ENCODE measurements at places on chromosomes 6 and 20. TPM values are rescaled to one million over a fixed set of nuclear protein-coding genes. Genes with fewer than 3 reads are reported as not detected.
A peak's percentile ranks its signal among the peaks of the same experiment; 100 is the strongest.

Gene PLA2G7
- total RNA-seq, result not detected

Gene ADGRG6
- total RNA-seq, result 0.25 TPM

Gene PARD6B
- 6.8 TPM for total RNA-seq

Gene BMP6
- 0.45 TPM for total RNA-seq

Gene EBF4
- total RNA-seq, result 2.3 TPM

DNA sequence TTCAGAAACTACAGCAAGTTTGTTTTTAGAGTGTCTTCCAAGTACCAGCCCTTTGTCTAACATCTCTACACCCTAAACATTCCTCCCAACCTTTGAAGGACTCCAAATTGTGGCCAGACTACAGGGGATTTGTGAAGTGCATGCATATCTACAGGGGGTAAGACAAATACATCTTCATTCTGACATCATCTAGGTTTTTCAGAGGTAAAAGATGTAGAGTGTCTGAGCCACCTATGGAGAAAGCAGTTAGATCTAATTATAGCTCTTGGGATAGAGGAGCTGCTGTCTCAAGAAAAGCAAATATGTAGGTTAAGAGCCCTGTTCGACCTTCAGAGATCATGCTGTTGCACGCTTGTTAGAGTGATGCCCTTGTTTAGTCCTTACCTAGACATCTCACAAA is 617.7 kb upstream of the AGPAT4 start:
- no peaks in the 10 kb centered on the region for H3K27me3 ChIP-seq
- no peaks in the 10 kb centered on the region for H3K4me1 ChIP-seq
- DNase-seq, result no peak
- H3K4me3 ChIP-seq, result no peak overlapping the region

DNA sequence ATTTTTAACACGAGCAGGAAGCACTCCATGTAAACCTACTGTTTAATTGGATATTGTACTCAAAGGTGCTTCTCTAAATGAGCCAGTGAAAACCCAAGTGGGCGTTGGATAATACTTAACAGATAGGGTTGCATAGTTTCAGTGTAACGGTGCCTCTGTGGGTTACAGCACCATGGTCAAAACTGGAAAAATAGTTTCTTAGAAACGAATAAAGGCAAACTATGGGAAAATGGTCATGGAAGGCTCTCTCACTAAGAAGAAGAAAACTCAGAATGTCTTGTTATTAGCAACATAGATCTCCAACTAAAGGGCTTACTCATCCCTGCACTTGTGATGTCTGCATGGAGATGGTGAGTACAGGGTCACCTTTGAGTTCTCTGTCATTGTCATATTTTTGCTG is 59.1 kb upstream of the NEDD9 start:
- DNase-seq, result no peak
- H3K27ac ChIP-seq, result no peak overlapping the region
- peaks cover 4% of the 10 kb centered on the region for H3K4me1 ChIP-seq
- H3K4me3 ChIP-seq, result no peak overlapping the region

DNA sequence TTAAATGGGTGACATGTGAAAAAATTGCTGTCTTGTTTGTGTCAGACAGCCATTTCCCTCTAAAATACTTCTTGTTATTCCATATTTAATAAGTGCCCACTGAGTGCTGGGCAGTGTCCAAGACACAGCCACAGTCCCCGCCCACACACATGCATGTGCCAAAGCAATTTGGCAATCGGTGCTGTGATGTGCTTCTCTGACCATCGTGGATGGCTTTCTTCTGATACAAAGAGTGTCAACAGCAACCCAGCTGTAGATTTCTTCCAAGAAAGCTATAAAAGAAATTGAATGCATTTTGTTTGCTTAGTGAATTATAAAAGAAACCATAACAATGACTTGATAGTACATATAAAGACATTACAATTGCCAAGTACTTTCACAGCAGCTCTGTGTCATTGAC is 140.5 kb upstream of the ATXN1 start:
- no peaks in the 10 kb centered on the region for H3K4me1 ChIP-seq
- H3K27me3 ChIP-seq, result peaks cover 56% of the 10 kb centered on the region
- no peak overlapping the region for H3K27ac ChIP-seq
- DNase-seq, result no peak

DNA sequence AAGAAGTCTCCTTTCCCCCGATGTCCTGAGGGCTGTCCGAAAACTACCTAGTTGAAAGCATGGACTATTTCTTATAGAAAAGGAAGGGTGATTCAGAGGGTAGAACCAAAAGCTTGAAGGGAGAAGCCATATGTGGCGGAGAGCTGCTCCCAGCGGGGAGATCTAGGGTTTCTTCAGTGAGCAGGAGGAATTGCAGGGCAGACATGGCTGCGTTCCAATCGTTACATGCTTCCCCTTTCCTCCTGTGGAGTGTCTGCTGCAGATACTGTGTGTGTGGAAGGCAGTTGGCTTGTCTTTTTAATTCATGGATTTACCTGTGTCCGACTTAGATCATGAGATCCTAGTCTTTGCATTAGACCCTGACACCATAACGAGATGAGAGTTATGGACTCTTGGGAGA is 799.5 kb downstream of the QKI start:
- H3K27me3 ChIP-seq, result peaks cover 6% of the 10 kb centered on the region
- no peaks in the 10 kb centered on the region for H3K4me1 ChIP-seq
- H3K4me3 ChIP-seq, result no peak overlapping the region
- no peak overlapping the region for H3K27ac ChIP-seq
- no peak for DNase-seq

GRCh38 chr6:29641430-29642148 is 8.6 kb upstream of the GABBR1 start:
- no peaks in the 10 kb centered on the region for H3K36me3 ChIP-seq
- no peak for DNase-seq
- H3K4me3 ChIP-seq, result peak overlapping the region; percentile 82
- H3K27ac ChIP-seq, result peak overlapping the region; percentile 85

GRCh38 chr6:13338038-13338437 is 9.7 kb upstream of the TBC1D7 start:
- peaks cover 10% of the 10 kb centered on the region for H3K27me3 ChIP-seq
- no peak overlapping the region for H3K27ac ChIP-seq
- no peak for DNase-seq
- no peaks in the 10 kb centered on the region for H3K36me3 ChIP-seq
- peaks cover 6% of the 10 kb centered on the region for H3K4me1 ChIP-seq

DNA sequence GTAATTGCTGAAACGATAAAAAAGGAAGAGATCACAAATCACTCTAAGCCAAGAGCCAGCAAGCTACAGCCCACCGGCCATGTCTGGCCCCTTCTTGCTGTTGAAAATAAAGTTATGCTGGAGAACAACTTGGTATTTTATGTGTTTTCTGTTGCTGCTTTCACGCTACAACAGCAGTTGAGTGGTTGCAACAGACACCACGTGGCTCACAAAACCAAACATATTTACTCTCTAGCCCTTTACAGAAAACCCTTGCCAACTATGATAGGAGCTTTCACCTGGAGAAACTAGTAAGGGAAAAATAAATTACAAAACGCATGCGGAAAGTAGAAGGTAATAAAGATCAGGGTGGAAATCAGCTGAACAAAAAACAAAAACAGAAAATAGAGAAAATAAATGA is 41.1 kb upstream of the SLCO4A1 start:
- peaks cover 22% of the 10 kb centered on the region for H3K4me1 ChIP-seq
- H3K27me3 ChIP-seq, result peaks cover 31% of the 10 kb centered on the region
- DNase-seq, result no peak
- no peaks in the 10 kb centered on the region for H3K36me3 ChIP-seq
- H3K27ac ChIP-seq, result no peak overlapping the region

- no peak overlapping the region for H3K27ac ChIP-seq
- no peaks in the 10 kb centered on the region for H3K4me1 ChIP-seq
- H3K4me3 ChIP-seq, result no peak overlapping the region
- H3K27me3 ChIP-seq, result no peaks in the 10 kb centered on the region
Observed at GRCh38 chr20:23596579-23597250, 9.0 kb downstream of the CST9 start.

DNA sequence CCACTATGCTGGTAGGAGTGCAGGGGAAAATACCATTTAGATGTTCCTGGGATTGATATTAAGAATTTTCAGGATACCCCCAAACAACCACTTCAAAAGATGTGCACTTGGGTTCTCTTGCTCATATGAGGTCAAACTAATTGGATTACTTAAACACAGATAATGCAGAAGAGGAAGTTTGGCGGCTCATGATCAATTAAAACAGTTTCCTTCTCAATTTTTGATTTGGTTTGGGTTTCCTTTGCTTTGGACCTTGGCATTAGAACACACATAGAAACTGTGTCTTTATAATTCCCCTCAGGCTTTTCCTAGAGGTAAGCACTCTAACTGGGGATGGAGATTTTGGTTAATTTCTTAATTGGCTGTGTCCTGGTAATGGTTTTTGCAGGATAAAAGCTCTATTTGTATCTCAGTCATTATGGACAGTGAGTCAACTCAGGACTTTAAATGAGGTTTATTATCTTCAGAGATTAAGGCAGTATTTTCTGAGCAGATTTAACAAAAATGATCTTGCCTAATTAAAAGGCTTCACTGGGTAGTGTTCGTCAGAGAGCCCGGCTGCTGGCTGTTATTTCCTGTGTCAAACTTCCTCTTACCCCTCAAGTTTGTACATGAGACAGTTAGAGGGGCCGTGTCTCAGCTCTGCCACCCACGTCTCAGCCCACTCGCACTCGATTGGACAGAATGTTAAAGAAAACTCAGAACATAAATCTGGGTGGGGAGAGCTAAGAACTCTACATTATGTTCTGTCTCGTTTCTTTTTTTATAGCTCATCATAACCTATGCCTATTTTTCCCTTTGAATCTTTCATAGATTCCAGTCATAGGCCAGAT is 50.3 kb upstream of the PREP start:
- peaks cover 1% of the 10 kb centered on the region for H3K36me3 ChIP-seq

DNA sequence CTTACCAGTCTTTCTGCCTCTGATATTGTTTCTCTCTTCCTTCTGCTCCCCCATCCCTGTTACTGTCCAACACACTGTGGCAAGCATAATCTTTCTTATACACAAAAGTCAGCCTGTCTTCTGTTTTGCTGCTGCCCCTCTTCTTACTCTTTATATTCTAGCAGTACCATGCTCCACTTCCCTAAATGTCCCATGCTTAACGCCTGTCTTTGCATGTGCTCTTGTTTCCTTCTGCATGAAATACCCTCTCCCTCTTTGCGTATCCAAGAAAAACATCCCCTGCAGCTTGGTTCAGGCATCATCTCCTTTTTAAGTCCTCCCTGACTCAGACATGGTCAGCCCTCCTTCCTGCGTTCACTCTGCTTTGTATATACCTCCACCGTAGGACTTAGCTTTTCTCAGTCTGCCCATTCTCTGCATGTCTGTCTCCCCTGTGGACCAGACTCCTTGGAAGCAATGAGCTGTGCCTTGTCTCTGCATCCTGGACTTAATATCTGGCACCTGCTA is 103.9 kb downstream of the CTNNBL1 start:
- no peak overlapping the region for H3K27ac ChIP-seq
- no peak for DNase-seq
- H3K27me3 ChIP-seq, result no peaks in the 10 kb centered on the region
- no peaks in the 10 kb centered on the region for H3K4me1 ChIP-seq
- H3K36me3 ChIP-seq, result peaks cover 16% of the 10 kb centered on the region
- no peak overlapping the region for H3K4me3 ChIP-seq

DNA sequence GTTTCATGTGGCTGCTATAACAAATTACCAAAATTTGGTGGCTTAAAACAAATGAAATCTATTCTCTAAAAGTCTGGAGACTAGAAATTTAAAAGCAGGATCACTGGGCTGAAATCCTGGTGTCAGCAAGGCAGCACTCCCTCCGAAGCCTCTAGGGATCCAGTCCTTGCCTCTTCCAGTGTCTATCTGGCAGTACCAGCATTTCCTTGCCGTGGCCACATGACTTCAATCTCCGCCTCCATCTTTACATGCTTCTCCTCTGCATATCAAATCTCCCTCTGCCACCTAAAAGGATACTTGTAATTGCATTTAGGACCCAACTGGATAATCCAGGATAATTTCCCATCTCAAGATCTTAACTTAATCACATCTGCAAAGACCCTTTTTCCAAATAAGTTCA is 30.2 kb downstream of the ARHGAP18 start:
- H3K36me3 ChIP-seq, result no peaks in the 10 kb centered on the region
- peaks cover 23% of the 10 kb centered on the region for H3K4me1 ChIP-seq
- H3K27ac ChIP-seq, result peak overlapping the region; percentile 72
- H3K27me3 ChIP-seq, result no peaks in the 10 kb centered on the region
- no peak overlapping the region for H3K4me3 ChIP-seq

DNA sequence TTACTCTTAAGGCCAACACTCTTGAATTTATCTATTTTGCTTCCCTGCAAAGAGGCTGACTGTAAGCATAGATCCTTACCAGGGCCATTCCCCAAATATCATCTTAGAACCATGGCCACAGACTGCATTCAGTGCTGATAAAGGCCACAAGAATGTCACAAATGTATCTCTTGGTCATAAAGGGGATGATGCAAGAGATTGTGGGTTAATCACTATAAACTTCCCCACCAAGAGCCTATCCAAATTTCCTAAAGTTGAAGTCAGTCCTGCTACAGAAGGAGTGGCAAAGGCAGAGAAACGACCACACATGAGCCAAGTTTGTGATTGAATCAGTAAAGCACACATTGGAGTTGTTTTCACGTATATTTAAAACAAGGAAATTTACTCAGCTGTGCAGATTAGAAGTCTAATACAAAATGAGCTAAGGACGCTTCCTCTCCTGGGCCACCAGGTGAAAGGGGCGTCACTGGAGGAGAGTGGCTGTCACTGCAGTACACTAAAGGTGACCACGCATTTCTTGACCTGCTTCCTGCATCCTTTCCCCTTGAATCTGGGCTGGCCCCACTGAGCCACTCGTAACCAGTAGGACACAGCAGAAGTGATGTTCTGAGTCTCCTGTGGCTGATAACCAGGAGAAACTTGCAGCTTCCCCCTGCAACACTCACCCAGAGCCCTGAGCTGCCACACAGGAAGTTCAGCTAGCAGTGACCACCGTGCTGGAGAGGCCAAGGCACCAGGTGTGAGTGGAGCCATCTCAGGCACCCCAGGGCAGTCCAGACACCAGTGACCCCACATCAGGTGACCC is 181.9 kb downstream of the SYNDIG1 start:
- H3K27me3 ChIP-seq, result peaks cover 49% of the 10 kb centered on the region
- no peak overlapping the region for H3K27ac ChIP-seq

GRCh38 chr6:122791310-122791679 is 2.2 kb downstream of the SMPDL3A start:
- peaks cover 4% of the 10 kb centered on the region for H3K36me3 ChIP-seq
- DNase-seq, result no peak
- peaks cover 52% of the 10 kb centered on the region for H3K27me3 ChIP-seq
- peaks cover 8% of the 10 kb centered on the region for H3K4me1 ChIP-seq

DNA sequence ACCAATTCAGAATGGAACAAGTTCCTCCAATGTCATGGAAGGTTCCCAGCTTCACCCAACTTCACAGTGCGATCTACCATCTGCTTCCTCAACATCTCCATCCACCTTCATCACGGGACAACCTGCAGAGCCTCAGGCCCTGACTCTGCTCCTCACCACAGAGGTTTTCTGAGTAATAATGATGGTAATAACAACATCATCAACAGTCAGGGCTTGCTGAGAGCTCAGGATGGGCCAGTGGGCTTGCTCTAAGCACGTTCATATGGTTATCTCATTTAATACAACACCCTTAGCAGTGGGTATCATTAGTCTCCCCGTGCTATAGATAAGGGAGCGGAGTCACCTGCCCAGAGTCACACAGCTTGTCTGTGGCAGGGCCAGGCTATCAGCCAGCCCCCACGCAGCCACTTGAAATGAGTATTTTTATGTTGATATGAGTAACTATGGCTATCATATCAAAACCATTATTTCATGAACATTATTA is 38.6 kb downstream of the PREX1 start:
- no peak overlapping the region for H3K27ac ChIP-seq
- H3K4me3 ChIP-seq, result peak overlapping the region; percentile 68
- H3K36me3 ChIP-seq, result no peaks in the 10 kb centered on the region
- peaks cover 71% of the 10 kb centered on the region for H3K4me1 ChIP-seq
- H3K27me3 ChIP-seq, result no peaks in the 10 kb centered on the region
- no peak for DNase-seq

GRCh38 chr6:125191916-125192609 is 38.5 kb downstream of the TPD52L1 start:
- no peaks in the 10 kb centered on the region for H3K36me3 ChIP-seq
- no peak overlapping the region for H3K27ac ChIP-seq
- peak; percentile 25 for DNase-seq
- no peaks in the 10 kb centered on the region for H3K4me1 ChIP-seq
- peaks cover 15% of the 10 kb centered on the region for H3K27me3 ChIP-seq

Measured in T-helper 17 cell (primary cell).